ENCODE measurements at places on chromosomes 6 and 20. TPM values are rescaled to one million over a fixed set of nuclear protein-coding genes. Genes with fewer than 3 reads are reported as not detected.

EPB41L1 gene
- 8.6 TPM for total RNA-seq

HLA-G gene
- 0.62 TPM for total RNA-seq

DCDC2 gene
- total RNA-seq = 0.15 TPM

BPIFA1 gene
- total RNA-seq = not detected

TP53TG5 gene
- total RNA-seq = not detected

EEF1A2 gene
- 178 TPM for total RNA-seq

KCTD20 gene
- 41.6 TPM for total RNA-seq

TUBB2A gene
- total RNA-seq = 33.3 TPM

MUC21 gene
- total RNA-seq = not detected

KCNK17 gene
- not detected for total RNA-seq

TTI1 gene
- 26.6 TPM for total RNA-seq

MCHR2 gene
- total RNA-seq = not detected

TMEM244 gene
- total RNA-seq = not detected

FOXA2 gene
- 28.0 TPM for total RNA-seq

TNFRSF6B gene
- total RNA-seq = not detected

DEF6 gene
- total RNA-seq = 0.59 TPM

BANF2 gene
- not detected for total RNA-seq

SPATS1 gene
- total RNA-seq = not detected

ATXN1 gene
- 67.1 TPM for total RNA-seq

TCF19 gene
- total RNA-seq = 21.4 TPM

KCNG1 gene
- total RNA-seq = 7.4 TPM

PDE10A gene
- 27.8 TPM for total RNA-seq

C6orf58 gene
- not detected for total RNA-seq

SLC22A7 gene
- not detected for total RNA-seq

PTPRT gene
- not detected for total RNA-seq

RAD21L1 gene
- 1.0 TPM for total RNA-seq

SAPCD1 gene
- 6.3 TPM for total RNA-seq

DYNLT2 gene
- total RNA-seq = 2.1 TPM

ECI2 gene
- total RNA-seq = 34.5 TPM

SALL4 gene
- total RNA-seq = 1.6 TPM
